Upper lobe of right lung (tissue), 1 donor: ENCODE measurements at places on chromosomes 2 and 18.

DNA sequence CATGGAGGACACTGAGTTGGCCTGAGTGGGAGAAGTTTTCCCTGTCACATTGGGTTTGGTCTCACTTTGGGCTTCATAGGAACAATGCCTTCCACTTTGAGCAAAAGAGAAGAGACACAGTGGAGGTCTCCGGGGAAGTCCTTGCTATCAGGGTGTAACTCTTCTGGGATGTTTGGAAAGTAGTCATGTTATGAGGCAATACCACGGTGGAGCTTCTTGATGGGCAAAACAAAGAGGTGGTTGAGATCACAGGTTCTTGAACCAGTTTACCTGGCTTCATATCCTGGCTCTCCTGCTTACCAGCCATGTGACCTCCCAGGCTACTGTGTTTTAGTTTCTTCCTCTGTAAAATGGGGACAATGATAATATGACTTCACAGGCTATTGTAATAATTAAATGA, 478.6 kb downstream of the SLC4A3 start:
- H3K4me1 ChIP-seq, result no peaks in the 10 kb centered on the region
- no peak overlapping the region for H3K4me3 ChIP-seq
- H3K36me3 ChIP-seq, result no peaks in the 10 kb centered on the region
- H3K27me3 ChIP-seq, result no peaks in the 10 kb centered on the region
- no peak for DNase-seq
- no peak overlapping the region for H3K27ac ChIP-seq

- no peaks in the 10 kb centered on the region for H3K36me3 ChIP-seq
- no peak overlapping the region for H3K4me3 ChIP-seq
- DNase-seq, result no peak
- no peak overlapping the region for H3K27ac ChIP-seq
- no peaks in the 10 kb centered on the region for H3K27me3 ChIP-seq
Observed at GRCh38 chr18:40902436-40902835, 1052.6 kb upstream of the PIK3C3 start.

- H3K4me3 ChIP-seq, result no peak overlapping the region
- H3K27me3 ChIP-seq, result no peaks in the 10 kb centered on the region
- no peaks in the 10 kb centered on the region for H3K36me3 ChIP-seq
- no peak for DNase-seq
- no peaks in the 10 kb centered on the region for H3K4me1 ChIP-seq
Observed at GRCh38 chr2:217399291-217399690, 539.4 kb upstream of the TNP1 start.

DNA sequence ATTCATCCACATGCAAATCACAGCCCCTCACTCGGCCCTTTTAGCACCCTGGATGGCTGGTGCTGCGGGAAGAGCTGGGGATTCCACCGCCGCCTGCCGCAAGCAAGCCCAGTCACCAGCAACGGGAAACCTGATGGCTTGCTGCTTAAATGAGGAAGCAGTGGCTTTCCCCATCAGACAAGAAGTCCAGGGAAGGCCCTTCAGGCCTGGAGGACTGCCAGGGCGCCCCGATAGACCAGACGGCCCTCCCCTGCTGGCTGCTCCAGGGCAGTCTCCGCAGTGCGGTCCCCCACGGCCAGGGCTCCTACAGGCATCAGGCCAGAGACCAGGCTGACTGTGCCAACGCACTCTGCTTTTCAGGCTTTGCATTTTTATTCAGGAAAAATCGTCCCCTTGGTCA, 439.1 kb downstream of the EIPR1 start:
- no peak for DNase-seq
- H3K27me3 ChIP-seq, result no peaks in the 10 kb centered on the region
- H3K27ac ChIP-seq, result no peak overlapping the region

GRCh38 chr2:196176142-196176738, 4.9 kb upstream of the STK17B start:
- no peaks in the 10 kb centered on the region for H3K4me1 ChIP-seq
- no peaks in the 10 kb centered on the region for H3K27me3 ChIP-seq
- no peak overlapping the region for H3K4me3 ChIP-seq
- DNase-seq, result no peak
- H3K27ac ChIP-seq, result no peak overlapping the region
- no peaks in the 10 kb centered on the region for H3K36me3 ChIP-seq
